ENCODE measurements at places on chromosomes 2 and 18.

DNA sequence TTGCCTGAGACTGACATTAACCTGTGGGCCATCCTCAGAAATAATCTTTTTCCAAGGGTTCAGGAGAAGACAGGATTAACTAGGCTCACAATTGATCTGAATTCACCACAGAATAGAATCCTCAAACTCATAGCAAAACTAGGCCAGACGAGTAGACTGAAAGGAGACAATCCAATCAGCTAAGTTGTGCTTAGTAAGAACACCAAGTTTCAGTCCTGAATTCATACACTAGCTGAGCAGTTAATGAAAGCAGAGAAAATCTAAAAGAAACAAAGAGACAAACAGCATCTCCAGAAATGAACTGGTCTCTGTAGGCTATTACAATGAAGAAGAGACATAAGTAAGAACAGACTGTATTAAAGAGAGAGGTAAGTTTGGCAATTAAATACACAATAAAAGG is 89.5 kb downstream of the GORASP2 start:
- no peak for DNase-seq

DNA sequence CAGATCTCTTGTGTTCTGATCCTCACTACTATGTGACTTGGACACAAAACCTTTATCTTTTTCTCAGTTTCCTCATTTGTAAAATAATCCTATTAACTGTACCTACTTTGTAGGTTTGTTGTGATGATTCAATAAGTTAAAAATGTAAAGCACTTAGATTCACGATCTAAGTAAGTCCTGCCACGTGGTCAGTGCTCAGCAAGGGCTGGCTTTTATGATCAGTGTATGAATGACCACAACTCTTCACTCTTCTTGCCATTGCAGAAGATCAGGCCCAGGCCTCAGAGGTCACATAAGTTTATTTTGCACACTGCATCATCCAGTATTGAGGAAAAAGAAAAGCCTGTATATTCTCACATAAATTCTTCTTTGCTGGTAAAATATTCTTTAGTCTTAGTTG is 1192.5 kb upstream of the ACVR2A start:
- DNase-seq, result no peak

DNA sequence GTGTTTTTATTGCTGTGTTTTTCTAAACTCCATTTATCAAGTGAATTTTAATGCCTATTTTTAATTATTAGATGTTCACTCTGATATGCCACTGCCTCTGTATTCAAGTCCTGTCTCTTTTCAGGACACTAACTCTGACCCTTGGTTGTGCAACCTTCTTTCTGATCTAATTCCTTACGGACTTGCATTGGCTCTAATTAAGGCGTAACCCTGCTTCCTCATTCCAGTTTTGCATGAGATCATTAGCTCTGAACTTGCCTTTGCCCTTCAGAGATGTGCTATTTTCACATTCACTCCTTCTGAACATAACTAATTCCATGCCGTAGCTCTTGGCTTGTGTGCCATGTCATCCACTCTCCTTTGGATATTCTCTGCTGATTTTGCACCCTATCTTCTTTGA is 162.5 kb upstream of the TMEFF2 start:
- DNase-seq, result no peak

GRCh38 chr2:207282916-207283315 is 117.2 kb upstream of the KLF7 start:
- DNase-seq, result no peak

DNA sequence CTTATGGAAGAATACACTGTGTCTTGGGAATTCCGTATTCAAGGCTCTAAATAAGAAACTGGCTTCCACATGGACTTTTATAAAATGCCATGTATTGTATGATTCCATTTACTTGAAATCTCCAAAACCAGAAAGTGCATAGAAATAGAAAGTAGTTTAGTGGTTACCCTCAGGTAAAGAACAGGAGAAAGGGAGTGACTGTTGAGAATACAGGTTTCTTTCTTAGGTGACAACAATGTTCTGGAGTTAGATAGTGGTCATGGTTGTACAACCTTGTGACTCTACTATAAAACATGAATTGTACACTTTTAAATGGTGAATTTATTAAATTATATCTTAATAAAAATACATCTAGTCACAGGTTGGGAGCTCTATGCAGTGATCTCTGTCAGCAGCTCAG is 481.8 kb downstream of the SPAG16 start:
- no peak for DNase-seq

DNA sequence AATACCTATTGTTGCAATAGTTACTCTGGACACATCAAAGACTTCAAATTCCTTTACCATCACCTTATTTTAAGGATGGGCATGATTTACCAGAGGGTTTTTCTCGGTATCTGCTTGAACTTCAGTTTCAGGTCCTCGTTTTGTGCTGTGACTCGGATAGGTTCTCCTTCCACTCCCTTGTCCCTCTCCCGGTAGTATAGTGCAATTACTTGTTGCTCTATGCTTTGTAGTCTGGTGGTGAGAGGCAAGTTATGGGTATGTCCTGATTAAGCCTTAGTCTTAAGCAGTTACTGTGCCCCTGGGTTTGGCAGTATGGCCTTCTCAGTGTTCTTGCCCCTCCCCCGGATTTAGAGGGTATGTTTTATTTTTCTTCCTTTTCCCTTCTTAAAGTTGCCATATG is 96.6 kb downstream of the RHBDD1 start:
- no peak for DNase-seq

DNA sequence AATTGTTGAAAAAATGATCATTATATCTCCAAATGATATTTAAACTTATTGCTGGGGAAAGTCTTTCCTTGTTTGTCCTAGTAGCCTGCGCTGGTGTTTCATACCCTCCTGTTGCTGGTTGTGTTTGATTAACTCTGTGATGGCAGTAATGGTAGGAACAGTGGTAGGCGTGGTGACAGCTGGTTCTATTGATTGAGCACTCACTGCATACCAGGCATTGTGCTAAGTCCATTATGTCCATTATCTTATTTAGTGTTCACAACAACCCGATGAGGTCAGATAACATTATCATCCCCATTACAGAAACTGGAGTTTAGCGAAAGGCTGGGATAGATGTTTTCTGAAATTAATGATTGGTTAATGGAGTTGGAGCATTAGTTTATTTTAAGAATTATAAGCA is 77.8 kb upstream of the STON1 start:
- DNase-seq, result no peak

DNA sequence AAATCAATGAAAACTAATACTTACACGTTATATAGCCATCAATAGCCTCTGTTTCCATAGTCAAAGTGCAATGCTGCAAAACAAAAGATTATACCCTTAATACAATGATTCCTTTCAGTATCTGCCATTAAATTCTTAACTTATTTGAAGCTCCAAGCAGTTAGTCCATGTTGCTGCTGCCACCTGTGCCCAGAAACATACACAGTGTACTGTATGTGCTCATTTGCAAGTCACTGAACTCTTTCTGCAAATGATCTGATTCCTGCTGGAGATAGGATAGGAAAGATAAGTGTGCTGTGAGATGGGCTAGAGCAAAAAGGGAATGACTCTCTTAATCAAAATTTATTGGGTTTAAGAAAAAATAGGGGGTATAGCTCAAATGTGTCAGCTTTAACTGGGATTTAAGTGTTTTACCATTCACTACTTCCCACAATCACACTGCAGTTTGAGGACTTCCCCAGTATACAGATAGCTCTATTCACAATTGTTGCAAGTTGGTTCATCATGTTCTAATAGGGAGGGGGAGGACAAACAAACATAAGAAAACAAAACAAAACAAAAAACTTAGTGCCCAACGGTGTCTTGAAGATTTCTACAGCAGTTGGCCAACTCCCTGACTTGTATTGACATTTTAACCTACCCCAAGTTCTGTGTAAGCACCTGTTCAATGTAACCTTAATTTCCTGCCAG is 2.7 kb downstream of the IKZF2 start:
- DNase-seq, result no peak

GRCh38 chr2:197673106-197673505 is 2.3 kb downstream of the RFTN2 start:
- DNase-seq, result no peak

GRCh38 chr2:64327510-64328414 is 126.2 kb upstream of the LGALSL start:
- DNase-seq, result peak; percentile 76

GRCh38 chr2:160125366-160125765 is 63.0 kb upstream of the PLA2R1 start:
- no peak for DNase-seq

GRCh38 chr2:1745171-1746023 is 1.1 kb upstream of the PXDN start:
- no peak for DNase-seq

GRCh38 chr2:197191940-197192322 is 118.6 kb downstream of the ANKRD44 start:
- peak; percentile 50 for DNase-seq

GRCh38 chr2:151619337-151619989 is 114.8 kb downstream of the NEB start:
- DNase-seq, result no peak

DNA sequence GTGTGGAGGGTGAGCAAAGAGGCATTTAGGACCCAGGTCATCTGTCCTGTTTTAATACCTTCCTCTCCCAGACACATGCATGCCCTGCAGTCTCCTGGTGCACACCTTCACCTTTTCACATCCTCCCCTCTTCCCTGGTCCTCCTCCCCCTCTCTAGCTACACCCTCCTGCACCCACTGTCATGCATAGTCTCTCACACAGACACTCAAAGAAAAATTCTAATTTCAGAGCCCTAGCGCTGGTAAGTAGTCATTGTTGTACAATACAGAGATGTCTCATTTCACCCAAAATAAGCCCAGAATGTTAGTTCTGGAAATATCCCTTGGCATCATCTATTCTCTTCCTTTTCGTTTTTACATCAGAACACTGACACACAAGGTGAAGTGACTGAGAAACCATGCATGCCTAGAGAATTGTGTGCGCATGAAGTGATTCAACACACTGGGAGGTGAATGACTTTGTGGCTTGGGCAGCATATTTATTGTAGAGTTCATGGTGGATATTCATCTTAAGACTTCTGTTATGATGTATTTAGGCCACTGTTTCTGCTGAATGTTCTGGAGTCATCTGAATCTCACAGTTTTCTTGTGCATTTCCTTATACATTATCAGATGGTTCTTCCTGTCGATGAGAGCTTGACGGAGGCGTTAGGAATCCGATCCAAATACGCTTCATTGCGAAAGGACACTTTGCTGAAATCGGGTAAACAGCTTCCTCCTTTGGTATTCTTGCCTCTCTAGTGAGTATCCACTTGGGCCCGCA is 69.9 kb downstream of the COA5 start:
- no peak for DNase-seq

GRCh38 chr2:200428961-200429665 is 80.8 kb downstream of the KCTD18 start:
- DNase-seq, result no peak

GRCh38 chr2:11228692-11229091 is 73.4 kb downstream of the SLC66A3 start:
- no peak for DNase-seq

DNA sequence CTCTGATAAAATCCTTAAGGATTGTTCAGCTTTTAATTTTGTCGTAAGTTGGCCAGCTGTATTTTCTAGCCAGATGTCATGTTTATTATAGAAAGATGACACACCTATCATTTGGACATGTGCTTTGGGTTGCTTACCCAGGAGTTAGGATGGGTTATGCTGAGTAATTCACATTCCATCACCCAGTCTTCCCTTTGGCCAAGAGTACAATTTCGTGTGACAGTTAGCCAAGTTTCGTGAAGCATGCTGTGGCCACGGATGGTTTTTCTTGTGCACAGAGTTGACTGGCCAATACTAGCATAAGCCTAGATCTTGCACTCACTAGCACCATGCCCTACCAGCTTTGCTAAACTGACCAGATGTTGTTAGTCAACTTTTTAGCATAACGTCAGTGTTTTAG is 5.8 kb downstream of the MAPRE3 start:
- no peak for DNase-seq

DNA sequence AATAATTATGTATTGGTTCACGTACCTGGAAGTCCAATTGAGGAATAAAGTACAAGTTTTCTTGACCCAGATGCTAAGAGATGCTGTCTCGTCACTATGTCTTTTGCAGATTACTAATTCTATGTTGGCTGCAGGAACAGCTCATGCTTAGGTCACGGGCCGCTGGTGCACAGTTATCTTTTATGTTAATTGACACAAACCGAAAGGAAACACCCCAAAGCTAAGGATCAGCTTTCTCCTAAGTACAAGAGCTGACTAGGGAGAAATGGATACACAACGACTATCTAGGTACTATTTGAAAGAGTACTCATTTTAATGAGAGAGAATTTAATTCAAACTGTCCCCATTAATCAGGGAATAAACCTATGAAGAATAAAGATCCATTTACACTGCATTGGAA is 217.7 kb upstream of the SLC35G4 start:
- DNase-seq, result no peak

GRCh38 chr2:167784084-167784425 is 463.3 kb downstream of the STK39 start:
- no peak for DNase-seq

DNA sequence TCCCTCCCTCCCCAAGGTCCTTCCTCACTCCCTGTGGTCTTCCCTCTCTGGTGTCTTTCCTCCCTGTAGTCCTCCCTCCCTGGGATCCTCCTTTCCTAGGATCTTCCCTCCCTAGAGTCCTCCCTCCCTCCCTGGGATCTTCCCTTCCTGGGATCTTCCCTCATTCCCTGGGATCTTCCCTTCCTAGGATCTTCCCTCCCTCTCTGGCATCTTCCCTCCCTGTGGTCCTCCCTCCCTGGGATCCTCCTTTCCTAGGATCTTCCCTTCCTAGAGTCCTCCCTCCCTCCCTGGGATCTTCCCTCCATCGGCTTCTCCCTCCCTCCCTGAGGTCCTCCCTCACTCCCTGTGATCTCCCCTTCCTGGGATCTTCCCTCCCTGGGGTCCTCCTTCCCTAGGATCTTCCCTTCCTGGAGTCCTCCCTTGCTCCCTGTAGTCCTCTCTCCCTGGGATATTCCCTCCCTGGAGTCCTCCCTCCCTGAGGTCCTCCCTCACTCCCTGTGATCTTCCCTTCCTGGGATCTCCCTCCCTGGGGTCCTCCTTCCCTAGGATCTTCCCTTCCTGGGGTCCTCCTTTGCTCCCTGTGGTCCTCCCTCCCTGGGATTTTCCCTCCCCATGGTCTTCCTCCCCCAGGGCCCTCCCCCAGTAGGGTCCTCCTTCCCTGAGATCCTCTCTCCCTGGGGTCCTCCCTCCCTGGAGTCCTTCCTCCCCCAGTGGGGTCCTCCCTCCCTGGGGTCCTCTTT is 23.0 kb downstream of the STK25 start:
- DNase-seq, result no peak

DNA sequence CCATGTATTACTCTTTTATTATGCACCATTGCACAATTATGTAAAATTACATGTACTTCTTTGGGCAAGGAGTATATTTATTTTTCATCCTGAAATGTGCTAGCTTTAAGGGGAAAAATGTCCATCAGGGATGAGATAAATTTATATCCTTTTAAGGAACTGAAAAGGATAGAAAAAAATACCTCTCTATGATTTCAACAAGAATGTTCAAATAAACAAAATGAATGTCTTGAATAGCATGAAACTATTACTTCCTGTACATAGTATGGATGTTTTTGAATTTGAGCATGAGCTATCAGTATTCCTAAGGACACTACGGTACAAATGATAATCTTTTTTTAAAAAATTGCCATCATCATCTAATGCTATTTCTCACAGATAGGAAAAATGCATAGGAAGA is 1611.9 kb upstream of the ZEB2 start:
- no peak for DNase-seq
